EL (cell line): ENCODE measurements at places on chromosomes 12 and 14.

GRCh38 chr14:25516838-25517237, 466.9 kb upstream of the STXBP6 start:
- DNase-seq, result no peak

- DNase-seq, result no peak
Observed at GRCh38 chr12:110174373-110174996, 50.3 kb downstream of the IFT81 start.

- no peak for DNase-seq
Observed at GRCh38 chr14:30692669-30693068, 70.5 kb downstream of the SCFD1 start.

DNA sequence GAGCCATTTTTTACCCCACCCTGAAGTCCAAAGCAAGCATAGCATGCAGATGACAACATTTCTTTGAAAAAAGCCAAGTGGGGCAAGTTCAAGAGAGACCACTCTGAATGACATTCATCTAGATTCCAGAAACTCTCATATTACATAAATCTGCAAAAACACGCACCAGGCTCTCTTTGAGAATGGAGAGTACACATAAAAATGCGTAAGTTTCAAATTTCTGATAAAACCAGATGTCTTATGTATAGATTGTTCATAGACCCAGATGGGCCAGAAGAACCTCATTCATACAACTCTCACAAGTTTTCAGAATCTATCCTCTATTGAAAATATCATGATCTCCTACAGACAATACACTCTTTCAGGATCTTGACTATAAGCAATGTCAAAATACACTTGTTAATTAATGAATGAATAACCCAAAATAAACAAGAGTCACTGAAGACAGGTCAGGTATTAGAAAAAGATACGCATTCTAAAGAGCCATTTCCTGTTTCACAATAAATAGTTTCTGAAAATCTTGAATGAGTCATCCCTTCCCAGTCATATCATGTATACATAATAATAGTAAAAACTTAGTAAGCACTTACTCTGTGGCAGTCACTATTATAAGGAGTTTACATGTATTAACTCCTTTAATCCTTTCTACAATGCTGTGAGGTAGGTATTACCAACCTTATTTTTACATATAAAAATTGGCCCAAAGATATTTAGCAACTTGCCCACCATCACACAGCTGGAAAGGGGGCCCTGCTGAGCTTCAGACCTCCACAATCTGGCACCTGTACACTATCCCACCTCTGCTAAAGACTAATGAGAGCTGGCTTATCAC, 72.0 kb downstream of the PPP2R5E start:
- DNase-seq, result peak; percentile 80

- DNase-seq, result peak; percentile 26
Observed at GRCh38 chr12:54053751-54054741, at the start of gene HOXC4. HOXC4 (plus strand) TSS chr12:54053835; CDS start chr12:54053923, 88 bp downstream.

- no peak for DNase-seq
Observed at GRCh38 chr12:62252576-62252975, 7.6 kb upstream of the USP15 start.

DNA sequence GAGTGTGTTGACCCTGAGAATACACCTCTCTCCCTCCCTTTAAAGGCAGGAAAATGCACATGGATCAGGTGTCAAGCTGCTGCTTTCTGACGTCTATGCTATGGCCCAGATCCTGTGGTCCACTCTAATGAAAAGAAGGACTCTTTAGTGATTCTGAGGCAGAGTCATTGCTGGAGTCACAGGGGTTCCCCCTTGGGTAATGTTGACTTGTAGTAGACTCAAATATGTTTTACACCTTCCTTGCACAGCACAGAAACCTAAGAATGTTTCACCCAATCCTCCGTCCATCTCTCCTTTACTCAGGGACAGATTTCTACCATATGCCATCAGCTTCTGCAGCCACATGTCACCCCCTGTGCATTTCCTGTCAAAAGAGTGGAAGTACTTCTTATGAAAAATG, 525.4 kb downstream of the TMEM121 start:
- DNase-seq, result no peak

- DNase-seq, result no peak
Observed at GRCh38 chr12:45705404-45705803, 24.1 kb upstream of the ARID2 start.

GRCh38 chr12:132154341-132154761, 10.1 kb downstream of the NOC4L start:
- DNase-seq, result no peak

- no peak for DNase-seq
Observed at GRCh38 chr12:30932881-30933280, 6.3 kb downstream of the TSPAN11 start.

DNA sequence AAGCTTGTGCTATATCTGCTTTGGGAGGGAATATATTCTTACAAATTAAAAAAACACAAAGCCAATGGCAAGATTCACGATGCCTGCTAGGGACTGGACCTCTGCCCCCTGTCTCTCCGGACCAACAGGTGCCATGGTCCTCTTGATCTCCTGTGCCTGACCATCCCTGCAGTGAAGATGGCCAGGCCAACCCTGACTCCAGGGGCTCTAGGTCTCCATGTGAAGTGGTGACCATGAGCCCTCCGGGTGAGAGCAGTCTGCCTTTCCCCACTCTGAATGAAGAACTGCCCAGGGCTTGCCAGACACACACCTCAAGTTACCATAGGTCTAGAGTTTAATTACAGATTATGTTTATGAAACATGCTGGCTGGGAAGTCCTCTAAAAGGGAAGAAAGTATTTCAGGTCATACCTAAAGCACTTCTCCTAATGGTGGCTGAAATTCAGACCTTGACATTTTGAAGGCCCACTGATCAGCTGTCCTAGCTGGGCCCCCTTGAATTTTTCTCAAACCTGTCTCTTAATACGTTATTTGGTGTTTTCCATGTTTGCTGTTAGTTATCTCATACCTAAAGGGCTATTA, 1.4 kb downstream of the ARHGDIB start:
- DNase-seq, result no peak
